Inflammatory macrophage treated with lipopolysaccharide for 1 hour (primary cell): ENCODE measurements at places on chromosomes 12 and 14.

DNA sequence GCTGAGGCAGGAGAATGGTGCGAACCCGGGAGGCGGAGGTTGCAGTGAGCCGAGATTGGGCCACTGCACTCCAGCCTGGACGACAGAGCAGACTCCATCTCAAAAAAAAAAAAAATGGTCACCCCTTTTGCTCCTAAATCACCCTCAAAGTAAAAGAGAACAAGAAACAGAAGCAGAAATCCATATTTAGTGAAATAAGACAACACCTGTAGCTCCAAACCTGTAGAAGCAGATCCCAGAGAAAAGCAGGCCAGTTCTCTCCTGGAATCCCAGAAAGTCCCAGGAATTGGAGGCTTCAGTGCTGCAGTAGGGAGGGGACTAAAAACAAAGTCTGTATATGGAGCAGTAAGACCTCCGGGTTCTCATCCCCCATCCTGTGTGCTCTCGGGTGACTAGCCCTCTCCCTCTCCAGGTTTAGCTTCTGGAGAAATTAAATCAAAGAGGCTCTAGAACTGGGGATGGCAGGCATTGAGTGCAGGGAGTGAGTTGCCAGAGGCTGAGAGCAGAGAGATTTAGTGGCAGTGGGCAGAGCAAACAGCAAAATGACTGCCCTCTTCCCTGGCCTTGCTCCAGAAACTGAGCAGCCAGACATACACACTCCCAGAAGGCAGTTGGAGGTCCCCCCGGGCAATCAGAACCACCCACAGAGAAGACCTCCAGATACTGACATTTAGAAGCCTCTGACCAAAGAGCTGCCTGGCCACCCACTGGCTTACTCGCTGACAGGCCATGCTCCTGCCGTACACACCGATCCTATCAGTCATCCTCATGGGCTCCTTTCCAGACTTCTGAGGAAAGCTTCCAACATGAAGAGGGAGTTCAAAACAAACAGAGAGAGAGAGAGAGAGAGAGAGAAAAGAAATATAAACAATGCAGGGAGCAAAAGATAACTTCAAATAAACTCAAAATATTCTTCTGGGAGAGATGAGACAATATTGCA is 6.3 kb upstream of the MLXIP start:
- DNase-seq = no peak

GRCh38 chr14:75238756-75239455 is 39.7 kb upstream of the FOS start:
- peak; percentile 45 for DNase-seq

DNA sequence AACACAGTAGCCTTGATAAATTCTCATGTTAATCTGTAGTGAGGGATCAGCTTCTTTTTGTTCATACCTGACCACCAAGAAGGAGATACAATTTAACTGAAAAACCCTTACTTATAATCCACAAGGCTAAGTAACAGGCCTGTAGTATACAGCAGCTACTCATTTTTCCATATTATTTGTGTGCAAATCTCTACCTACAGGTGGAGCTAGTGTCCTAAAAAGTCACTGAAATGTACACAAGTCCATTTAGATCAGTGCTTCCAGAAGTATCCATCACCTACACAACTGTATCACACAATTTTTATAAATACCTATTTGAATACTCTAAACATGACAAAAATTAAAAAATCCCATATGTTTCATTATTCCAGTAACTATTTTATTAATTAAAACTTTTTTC is 173.2 kb downstream of the SLC35F4 start:
- peak; percentile 9 for DNase-seq

- no peak for DNase-seq
Observed at GRCh38 chr14:94356379-94357056, 31.9 kb downstream of the SERPINA1 start.

GRCh38 chr12:65300679-65301349 is 22.3 kb downstream of the MSRB3 start:
- DNase-seq = no peak

DNA sequence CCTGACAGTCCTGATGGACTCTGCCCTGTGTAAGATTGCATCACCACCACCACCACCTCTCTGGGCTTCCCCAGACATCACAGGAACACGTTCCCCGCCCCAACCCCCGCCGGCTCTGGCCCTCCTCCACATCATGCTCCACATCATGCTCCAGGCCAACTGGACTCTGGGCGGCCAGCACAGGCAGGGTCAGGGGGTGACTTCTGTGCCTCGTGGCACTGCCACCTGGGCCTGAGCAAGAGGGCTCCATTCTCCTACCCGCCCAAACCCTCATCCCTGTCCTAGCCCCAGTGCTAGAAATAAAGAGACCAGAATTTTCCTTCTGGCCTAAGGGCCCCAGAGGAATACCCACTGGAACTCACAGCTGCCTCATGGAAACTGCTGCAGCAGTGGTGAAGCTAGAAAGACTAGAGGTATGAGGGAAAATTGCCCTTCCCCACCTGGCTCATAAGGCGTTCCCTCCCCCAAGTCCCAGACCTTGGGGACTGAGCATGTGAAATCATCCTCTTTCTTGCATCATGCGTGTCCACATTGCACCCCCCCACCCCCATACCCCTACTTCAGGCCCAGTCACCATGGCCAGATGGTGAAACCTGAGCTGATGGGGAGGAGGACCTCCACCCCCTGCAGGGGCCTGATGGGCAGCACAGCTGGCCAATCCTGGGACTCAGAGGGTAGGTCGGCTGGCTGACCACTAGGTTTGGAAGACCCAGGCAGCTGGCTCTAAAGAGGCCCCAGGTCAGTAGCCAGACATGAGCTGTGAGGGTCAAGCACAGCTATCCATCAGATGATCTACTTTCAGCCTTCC is at the start of gene INHBE:
INHBE (plus strand) TSS at position 742 of the 808 bp plus-strand sequence. CDS start 230 bp downstream, outside the sequence.
- peak; percentile 85 for DNase-seq

GRCh38 chr14:33699300-33699983 is 251.4 kb downstream of the EGLN3 start:
- no peak for DNase-seq

- peak; percentile 77 for DNase-seq
Observed at GRCh38 chr12:94175763-94176668, 27.6 kb downstream of the PLXNC1 start.

- no peak for DNase-seq
Observed at GRCh38 chr12:54390668-54391551, 6.4 kb upstream of the ZNF385A start.

- peak; percentile 9 for DNase-seq
Observed at GRCh38 chr14:99513946-99514551, 32.8 kb downstream of the CCNK start.

GRCh38 chr14:34420547-34421150 is 41.4 kb downstream of the SPTSSA start:
- DNase-seq = no peak
